ENCODE measurements at places on chromosomes 4 and X.

DNA sequence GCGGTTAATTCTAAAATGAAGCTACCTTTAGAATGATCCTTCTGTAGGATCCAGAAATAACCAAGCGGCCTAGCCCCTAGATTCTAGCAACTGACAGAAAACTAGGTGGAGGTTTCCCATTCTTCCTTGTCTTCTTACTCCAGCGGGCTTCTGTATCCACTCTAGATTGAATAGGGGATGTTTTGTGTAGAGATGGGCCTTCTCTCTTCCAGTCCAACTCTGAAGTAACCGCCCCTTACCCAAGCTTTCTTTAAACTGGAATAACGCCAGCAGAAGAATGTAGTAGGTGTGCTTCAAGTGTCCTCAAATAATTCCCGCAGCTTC lies 386 bp upstream of the TMEM184C start:
- DNase-seq = no peak

GRCh38 chrX:150084496-150085229 lies 146.4 kb upstream of the EOLA2 start:
- no peak for DNase-seq

DNA sequence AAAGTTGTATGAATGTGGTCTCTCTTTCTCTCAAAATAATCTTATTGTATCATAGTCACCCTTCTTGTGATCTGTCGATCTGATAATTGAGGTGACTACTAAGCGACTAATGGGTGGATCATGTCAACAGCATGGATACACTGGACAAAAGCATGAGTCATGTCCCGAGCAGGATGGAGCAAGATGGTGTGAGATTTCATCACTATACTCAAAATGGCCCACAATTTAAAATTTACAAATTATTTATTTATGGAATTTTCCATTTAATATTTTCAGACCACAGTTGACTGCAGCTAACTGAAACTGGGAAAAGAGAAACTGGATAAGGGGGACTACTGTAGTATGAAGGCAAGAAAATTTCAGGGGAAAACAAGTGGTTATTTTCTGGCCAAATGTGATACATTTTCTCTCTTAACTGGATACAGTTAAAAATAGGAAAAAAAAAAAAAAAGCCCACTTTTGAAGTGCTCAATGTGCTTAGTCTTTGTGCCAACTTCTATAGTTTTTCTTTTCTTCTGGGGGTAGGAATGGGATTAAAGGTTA lies 25.3 kb downstream of the FAM241A start:
- DNase-seq = no peak

DNA sequence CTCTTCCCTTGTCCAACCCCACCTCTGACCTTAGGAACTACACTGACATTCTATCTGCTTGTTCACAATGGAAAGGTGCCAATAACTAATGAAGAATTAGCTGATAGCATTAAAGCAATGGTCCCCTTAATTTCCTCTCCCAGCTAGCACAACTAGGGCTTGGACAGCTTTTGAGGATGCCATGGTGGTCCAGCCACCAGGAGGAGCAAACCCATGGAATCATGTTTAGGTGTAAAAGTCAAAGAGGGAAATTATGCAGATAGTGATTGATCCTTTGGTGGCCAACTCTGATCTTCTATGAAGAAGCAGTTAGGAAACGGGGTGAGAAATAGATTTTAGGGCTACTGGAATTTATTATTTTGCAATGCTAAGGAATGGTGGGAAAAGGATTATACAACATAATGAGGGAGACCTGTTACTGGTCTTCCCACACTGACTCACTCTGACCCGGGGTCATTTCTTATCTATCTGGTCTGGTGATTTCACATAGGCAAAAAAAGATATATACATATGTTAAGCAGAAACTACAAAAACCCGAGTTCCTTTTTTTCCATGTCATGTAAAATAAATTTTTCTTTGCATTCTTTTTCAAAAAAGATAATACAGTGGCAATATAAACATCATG lies 45.8 kb upstream of the FBXW7 start:
- no peak for DNase-seq

GRCh38 chr4:4555916-4556315 lies 14.1 kb upstream of the STX18 start:
- DNase-seq = no peak

GRCh38 chr4:182893047-182893446 lies 24.1 kb downstream of the DCTD start:
- no peak for DNase-seq

- DNase-seq = no peak
These were observed 284.4 kb upstream of the LDB2 start for GRCh38 chr4:17182888-17183287.

- DNase-seq = no peak
These were observed 131.7 kb downstream of the REPS2 start for GRCh38 chrX:17078031-17078720.

- no peak for DNase-seq
These were observed 348.4 kb downstream of the FBXO8 start for GRCh38 chr4:173934933-173935620.

GRCh38 chr4:87601361-87601760 lies 7.0 kb upstream of the DSPP start:
- DNase-seq = no peak

DNA sequence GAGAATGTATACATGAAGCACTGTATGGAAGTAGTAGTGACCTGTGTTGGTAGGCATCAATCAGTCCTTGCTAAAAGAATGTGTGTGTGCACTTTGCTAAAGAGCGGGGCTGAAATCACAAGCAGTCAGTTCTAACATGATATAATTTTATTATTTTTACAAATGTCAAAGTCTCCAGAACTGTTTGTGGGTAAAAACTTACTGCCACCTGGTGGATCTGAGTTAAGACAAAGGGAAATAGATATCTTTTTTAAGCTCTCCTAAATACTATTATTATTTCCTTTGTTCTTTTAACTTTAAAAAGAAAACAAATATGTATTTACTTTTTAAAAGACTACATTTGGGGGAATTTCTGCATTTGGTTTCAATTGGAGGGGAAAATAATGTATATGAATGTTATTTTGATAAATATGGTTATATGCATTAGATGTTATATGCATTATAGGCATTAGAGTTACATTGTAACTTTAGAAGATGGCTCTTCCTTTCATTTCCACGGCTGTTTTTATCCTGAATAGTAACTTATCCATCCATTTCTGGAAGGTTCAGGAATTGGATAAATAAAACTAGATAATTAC lies 7.8 kb upstream of the CLOCK start:
- no peak for DNase-seq

DNA sequence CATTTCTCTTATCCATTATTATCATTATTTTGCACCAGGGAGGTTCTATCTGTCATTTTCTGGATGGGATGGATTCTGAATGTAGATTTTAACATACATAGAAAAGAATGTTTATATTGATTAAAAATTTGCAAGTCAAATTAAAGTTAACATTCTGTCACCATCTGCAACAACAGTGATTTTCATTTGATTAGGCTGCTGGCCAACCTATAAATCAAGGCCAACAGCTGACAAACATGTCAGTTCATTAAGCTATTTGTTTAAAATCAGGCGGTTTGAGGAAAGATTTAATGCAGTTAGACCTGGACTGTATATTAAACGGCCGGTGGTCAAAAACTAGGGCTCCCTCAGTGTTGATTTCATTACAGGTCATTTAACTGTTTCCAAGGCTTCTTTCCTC lies 109.5 kb upstream of the CBR4 start:
- DNase-seq = no peak

DNA sequence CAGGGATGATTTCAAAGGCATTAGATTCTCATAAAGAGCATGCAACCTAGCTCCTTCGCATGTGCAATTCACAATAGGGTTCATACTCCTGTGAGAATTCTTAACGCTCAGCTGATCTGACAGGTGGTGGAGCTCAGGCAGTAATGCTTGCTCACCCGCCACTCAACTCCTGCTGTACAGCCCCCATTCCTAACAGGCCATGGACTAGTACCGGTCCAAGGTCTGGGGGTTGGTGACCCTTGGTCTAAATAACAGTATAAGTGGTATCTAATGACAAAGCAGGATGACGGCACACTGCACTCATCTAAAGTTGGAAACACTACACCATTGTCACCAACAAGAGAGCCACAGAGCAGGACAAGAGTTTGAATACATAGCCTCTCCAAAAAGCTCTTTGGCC lies 28.5 kb downstream of the ADGRA3 start:
- DNase-seq = no peak

DNA sequence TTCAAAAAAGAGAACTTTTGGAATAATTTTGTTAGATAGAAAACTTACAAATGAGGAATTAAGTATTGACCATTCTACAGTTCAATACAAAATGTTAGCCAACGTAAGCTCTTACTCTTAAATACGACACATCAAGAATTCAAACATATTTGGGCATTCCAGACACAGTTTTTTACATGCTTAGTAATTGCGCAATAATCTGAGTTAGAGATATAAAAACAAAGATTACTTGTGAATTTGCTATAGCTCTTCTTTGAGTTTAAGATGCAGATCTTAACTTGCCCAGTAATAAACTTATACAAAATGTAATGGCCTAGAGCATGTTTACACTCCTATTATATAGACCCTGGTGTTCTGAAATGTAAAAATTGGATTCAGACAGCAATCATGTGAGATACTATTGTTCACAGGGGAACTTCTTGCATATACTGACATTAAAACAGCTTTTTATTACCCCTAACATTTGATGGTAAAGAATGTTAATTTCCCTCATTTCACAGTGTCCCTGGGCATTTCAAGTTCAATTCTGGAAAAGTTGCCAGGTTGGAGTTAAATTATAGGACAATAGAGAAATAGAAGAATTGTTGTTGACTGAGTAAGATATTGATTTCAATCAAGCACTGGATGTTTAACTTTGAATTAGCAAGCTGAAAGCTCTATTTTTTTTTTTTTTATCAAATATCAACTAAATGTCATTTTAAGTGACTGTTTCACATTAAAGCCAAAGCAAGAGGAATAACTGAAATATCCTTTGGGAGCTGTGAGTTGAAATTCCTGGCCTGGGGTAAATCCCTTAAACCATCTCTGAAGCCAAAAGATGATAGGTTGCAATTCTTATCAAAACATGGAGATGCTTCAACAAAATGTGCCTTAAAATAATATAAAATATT lies 910 bp downstream of the HPGDS start:
- no peak for DNase-seq

- DNase-seq = no peak
These were observed 96.4 kb upstream of the STIM2 start for GRCh38 chr4:26764231-26764630.

DNA sequence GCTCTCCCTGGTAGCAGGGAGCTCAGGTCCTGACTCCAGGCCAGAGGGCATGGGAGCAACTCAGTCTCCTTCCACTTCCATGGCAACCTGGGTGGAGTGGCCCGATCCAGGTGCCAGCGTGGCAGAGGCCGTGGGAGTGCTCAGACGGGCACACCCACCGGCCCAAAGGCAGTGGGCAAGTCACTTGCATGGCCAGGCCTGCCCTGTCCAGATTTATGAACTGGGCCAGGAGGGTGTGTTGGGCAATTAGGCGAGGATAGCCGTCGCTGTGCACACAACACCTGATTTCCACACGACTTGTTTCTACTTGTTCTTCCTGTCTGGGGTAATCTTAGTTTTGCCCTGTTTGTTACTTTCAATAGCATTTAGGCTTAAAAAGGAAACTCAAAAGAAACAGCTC lies 55.5 kb upstream of the NYX start:
- no peak for DNase-seq

DNA sequence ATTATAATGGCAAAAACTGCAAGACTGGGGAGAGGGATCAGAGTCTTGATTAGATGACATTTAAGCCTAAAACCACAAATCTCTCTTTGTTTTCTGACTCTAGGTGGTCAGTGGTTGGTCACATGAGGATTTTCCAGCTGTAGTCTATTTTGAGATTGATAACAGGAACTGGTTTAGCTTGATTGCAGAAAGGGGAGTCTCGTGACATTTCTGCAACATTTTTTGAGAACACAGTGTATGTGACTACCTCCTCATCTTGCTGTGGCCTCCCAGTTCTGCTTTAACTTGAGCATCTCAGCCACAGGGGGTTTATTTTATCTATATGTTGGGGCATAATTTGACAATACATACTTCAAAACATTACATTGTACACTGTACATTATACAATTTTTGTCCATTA lies 726.4 kb upstream of the MAGEB2 start:
- DNase-seq = no peak

GRCh38 chr4:21045119-21045518 lies 344.9 kb downstream of the PACRGL start:
- DNase-seq = no peak

- DNase-seq = peak; percentile 48
These were observed 657 bp downstream of the TCEAL8 start for GRCh38 chrX:103254171-103254824.

GRCh38 chrX:6906608-6907007 lies 240.9 kb upstream of the STS start:
- no peak for DNase-seq

DNA sequence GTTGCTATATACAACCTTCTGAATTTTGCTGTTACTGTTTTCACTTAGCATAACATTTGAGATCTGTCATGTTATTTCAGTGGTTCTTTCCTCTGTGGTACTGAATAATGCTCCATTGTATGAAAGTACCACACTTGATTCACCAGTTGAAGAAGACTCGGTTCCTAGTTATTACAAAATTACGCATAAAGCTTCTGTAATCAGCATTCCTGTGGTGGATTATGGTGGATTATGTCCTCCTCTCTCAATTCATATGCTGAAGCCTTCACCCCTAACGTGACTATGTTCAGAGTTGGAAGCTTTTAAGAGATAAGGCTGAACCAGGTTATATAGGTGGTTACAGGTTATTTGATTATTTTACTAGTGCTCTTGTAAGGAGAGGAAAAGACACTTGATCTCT lies 2143.5 kb upstream of the AGA start:
- DNase-seq = no peak

- DNase-seq = no peak
These were observed 68.5 kb downstream of the SPINK2 start for GRCh38 chr4:56752985-56753384.

DNA sequence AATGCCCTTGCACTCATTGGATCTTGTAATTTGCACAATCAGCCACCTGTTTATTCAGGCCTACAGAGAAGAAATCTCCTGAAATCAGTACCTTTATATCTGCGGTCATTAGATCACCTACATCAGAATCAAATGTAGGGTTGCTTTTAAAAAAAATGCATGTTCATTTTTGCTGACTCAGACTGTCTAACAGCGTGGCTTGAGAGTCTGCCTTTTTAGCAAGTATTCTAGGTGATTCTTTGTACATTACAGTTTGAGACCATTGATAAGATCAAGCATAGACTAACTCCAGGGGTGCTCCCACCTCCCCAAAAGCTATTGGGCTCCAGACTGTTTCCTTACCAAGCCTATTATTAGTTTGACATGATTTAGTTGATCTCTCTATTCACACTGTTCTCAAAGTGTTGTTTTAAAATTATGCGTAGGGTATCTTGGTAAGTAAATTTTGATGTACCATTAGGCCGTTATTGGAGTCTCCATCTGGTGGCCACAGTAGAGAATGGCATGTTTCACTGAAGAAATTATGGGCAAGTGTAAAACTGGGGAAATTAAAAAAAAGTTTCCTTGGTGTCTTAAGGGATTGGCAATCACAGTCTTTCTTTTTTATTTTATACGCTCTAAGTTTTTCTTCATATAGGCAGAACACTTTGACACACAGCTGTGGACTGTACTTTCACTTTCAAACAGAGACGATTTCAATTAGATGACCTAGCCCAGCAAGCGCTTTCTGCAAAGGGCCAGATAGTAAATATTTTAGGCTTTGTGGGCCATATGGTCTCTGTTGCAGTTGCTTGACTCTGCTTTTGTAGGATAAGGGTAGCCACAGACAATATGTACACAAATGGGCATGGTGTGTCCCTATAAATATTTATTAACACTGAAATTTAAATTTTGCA lies 33.7 kb upstream of the MSL3 start:
- DNase-seq = peak; percentile 39

GRCh38 chrX:3592184-3592583 lies 121.3 kb downstream of the PRKX start:
- no peak for DNase-seq
